ENCODE measurements at places on chromosomes 12 and 14. TPM values are rescaled to one million over a fixed set of nuclear protein-coding genes. Genes with fewer than 3 reads are reported as not detected.

- DNase-seq, result no peak
Observed at GRCh38 chr12:13062669-13063068, 18.5 kb downstream of the FAM234B start.

- no peak for DNase-seq
Observed at GRCh38 chr12:24895612-24896011, 53.3 kb downstream of the BCAT1 start.

GRCh38 chr12:130672089-130672820 lies 43.8 kb downstream of the RIMBP2 start:
- DNase-seq, result no peak

- peak; percentile 37 for DNase-seq
Observed at GRCh38 chr12:4701395-4702190, 18.6 kb upstream of the GALNT8 start.

- no peak for DNase-seq
Observed at GRCh38 chr12:6221146-6221545, 20.9 kb downstream of the CD9 start.

GRCh38 chr12:84128117-84128991 lies 784.2 kb downstream of the SLC6A15 start:
- no peak for DNase-seq

- DNase-seq, result no peak
Observed at GRCh38 chr12:85821206-85821605, 15.0 kb downstream of the RASSF9 start.

DNA sequence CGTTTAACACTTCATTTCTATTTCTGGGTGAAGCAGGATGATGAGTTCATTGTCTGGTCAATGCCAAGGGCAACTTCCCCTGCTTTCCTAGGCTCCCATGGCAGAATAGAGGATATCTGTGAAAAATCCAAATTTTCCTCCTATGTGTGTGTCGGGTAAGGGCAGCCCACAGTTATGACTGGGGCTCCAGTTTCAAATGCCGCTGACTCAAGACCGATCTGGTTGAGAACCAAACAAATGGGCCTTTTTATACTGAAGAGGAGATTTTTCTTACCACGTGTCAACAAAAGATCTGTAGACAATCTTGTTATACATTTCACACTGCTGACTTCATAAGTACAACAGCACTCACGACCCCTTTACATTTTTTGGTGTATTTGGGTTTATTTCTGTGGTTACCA lies 120.8 kb downstream of the CHST11 start:
- DNase-seq, result no peak

GRCh38 chr12:47977046-47977771 lies 13.8 kb downstream of the TMEM106C start:
- DNase-seq, result no peak

YBX3 gene
- total RNA-seq, result 903 TPM

OTX2 gene
- not detected for total RNA-seq

FLVCR2 gene
- total RNA-seq, result 3.2 TPM

KIF26A gene
- 6.5 TPM for total RNA-seq

SMIM41 gene
- 0.30 TPM for total RNA-seq

ARID4A gene
- total RNA-seq, result 14.2 TPM
